ENCODE measurements at places on chromosomes 5 and 9.

- no peak for DNase-seq
Measured at GRCh38 chr5:123028222-123028621, 8.3 kb downstream of the PPIC start.

- DNase-seq, result no peak
Measured at GRCh38 chr9:131722255-131722654, 17.6 kb downstream of the RAPGEF1 start.

DNA sequence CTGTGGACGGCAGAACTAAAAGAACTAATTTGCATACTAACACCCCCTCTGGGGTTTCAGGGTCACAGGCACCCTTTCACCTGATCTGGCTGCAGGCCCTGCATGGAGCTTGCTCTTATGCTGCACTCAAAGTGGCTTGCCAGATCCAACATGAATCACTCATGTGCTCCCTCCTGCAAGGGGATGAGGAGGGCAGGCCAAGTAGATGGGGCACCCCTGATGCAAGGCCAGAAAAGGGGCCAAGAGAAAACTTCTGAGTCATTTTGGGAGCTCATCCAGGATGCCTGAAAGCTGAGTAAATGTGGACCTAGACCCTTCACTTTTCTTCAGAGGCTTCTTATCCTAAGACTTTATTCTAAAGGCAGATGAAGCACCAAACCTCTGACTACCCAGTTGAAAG is 558.5 kb upstream of the PTGER4 start:
- no peak for DNase-seq

- no peak for DNase-seq
Measured at GRCh38 chr5:84881737-84882136, 497.1 kb upstream of the EDIL3 start.

DNA sequence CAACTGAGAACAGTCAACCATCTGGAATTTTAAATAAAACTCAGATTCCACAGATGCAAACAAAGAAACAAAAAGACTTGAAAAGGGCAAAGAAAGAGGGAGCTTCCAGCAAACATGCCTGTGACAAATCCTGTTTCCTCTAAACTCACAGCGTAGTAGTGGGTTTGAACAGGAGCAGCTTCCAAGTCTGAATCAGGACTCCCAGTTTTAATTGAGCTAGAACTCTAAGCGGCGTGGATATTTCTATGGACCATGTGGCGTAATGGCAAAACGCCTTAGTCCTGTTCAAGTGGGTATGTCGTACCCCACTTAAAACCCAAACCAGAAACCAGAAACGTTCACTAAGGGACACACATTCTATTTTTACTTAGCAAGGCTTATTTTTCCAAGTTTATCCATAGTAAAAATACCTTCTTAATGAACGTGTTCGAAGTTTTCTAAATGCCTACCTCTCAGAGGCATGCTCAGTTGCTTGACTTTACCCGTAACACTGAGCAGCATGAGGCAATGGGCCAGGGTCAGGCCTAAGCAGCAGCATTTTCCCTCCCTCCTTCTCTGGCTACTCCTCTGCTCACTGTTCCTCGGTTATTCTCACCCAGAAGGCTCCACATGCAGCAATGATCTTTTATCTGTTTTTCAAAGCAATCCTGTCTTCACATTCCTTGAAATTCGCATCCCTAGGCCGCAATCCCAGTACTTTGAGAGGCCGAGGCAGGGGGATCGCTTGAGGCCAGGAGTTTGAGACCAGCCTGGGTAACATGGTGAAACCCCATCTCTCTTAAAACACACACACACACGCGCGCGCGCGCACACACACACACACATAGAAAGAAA is 77.9 kb downstream of the FNBP1 start:
- peak; percentile 41 for DNase-seq

- no peak for DNase-seq
Measured at GRCh38 chr9:84759300-84759750, 89.8 kb downstream of the NTRK2 start.

GRCh38 chr9:115847216-115847615 is 306.4 kb upstream of the PAPPA start:
- peak; percentile 40 for DNase-seq

GRCh38 chr5:87645224-87645623 is 232.5 kb upstream of the CCNH start:
- DNase-seq, result no peak

- no peak for DNase-seq
Measured at GRCh38 chr5:141077826-141078225, 16.6 kb upstream of the PCDHB2 start.

DNA sequence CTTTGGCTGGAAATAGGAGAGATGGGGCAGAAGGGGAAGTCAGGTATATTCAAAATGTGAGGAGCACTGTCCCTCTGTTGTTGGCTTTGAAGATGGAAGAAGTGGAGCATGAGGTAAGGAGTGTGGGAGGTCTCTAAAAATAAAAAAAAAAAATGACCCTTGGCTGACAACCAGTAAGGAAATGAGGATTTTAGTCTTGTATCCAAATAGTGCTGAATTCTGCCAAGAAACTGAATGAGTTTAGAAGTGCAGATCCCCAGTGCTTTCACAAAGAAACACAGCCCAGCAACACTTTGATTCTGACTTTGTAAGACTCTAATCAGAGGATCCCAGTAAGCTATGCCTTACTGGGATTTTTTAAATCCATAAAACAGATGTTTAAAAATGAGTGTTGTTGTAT is 367.9 kb downstream of the CYLC2 start:
- no peak for DNase-seq

DNA sequence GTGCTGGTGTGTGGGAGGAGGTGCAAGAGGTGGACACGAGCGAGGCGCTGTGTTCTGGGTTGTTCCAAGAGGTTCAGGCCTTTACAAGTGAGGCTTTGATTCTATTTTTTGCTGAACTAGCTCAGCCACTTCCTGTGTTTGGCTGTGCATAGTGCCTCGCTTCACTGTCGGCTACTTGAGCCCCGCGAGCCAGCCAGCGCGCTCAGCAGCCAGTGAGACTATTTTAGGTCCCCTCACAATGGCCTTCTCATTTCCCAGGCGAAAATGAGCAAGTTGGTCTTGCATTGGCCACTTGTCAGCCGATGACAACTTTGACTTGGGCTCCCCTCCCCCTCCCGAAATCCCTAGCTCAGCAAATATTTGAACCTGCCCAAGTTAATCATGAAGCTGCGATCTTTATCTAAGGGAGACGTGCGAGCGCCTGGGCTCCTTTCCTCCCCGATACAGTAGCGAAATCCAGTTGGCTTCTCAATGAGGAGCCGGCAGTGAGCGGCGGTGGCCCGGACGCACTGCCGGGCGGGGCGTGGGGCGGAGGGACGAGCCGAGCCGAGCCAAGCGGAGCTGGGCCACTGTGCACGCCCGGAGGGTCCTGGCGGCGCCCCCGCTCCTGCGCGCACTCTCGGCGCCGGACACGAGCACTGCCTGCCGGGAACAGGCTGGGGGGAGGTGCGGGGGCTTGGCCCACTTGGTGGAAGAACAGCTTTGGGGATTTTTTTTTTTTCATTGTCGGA is 72.6 kb downstream of the PIK3R1 start:
- DNase-seq, result no peak
